ENCODE measurements at places on chromosomes 12 and 14.

- no peak for DNase-seq
Measured at GRCh38 chr12:24769682-24770081, 179.2 kb downstream of the BCAT1 start.

- DNase-seq, result no peak
Measured at GRCh38 chr12:68867606-68868005, 59.6 kb downstream of the MDM2 start.

- DNase-seq, result no peak
Measured at GRCh38 chr14:90300611-90301047, 31.1 kb downstream of the NRDE2 start.

GRCh38 chr14:101406921-101407320, 154.4 kb upstream of the DIO3 start:
- DNase-seq, result no peak

DNA sequence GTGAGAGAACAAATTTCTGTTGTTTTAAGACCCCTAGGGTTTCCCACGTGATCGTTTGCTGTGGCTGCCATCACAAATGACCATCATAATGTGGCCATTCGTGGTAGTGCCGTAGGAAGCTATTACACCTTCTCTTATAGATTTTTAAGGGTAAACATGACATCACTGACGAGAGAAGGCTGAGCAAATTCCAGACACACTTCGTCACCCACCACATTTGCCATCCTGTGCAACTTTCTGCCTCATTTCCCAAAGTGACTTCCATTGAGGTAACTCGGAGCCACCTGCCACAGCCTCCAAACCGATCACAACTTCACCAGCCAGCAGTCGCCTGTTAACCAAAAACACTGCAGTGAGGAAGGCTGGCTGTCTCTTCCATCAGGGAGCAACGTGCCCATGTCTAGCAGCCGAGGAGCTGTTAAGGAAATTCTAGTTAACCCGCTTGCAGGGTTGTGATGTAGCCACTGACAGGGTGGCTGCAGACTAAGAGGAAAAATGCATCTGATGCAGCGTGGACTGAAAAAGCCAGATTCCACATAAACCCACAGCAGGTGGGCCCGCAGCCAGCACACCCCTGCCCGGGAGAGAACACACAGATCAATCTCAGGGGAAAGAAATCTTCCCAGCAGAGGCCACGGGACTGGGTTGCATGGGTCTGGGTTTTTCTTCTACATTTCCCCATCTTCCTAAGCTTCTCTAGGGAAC, 44.6 kb downstream of the CCDC85C start:
- DNase-seq, result no peak

DNA sequence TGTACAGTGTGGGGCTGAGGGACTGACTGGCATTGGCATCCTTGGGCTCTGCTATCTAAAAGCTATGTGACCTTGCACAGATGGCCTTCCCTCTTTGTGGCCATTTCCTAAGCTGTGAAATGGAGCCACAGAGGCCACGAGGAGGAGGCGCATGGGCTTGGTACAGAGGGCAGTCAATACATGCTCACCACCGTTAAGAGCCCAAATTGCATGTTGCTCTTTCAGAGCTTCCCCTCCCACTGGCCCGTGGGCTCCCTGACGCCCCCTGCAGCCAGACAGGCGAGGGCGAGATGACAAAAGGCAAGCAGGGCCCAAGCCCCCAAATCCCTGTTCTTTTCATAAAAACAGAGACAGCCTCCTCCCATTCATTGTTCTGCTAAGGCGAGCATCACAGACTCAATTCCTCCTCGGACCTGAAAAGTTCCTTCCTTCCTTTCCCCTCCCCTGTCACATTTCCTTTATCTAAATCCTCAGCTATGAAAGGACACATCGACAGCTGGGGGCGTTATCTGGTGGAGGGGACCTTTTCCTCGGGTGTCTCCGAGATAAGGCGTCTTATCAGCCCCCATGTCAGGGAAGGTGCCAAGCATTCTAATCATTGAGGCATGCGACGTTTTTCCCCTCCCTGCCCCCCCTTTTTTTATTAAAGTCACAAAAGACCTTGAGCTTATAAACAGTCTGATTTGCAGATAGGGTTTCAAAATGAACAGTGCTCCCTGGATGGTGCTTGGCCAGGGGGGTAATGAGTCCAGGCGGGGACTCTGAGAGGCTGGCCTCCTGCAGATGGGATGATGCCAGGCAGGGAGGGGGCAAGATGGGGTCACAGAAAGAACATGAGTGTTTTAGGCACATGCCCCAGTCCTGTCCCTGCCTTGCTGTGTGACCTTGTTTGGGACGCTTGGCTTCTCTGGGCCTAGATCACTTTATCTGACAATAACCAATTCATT, 26.4 kb downstream of the FAM222A start:
- no peak for DNase-seq

GRCh38 chr14:90296641-90297040, 35.1 kb downstream of the NRDE2 start:
- DNase-seq, result no peak

Measured in prostate gland (tissue), 2 donors.